MCF 10A (cell line): ENCODE measurements at places on chromosomes 11 and 22. TPM values are rescaled to one million over a fixed set of nuclear protein-coding genes. Genes with fewer than 3 reads are reported as not detected.

DNA sequence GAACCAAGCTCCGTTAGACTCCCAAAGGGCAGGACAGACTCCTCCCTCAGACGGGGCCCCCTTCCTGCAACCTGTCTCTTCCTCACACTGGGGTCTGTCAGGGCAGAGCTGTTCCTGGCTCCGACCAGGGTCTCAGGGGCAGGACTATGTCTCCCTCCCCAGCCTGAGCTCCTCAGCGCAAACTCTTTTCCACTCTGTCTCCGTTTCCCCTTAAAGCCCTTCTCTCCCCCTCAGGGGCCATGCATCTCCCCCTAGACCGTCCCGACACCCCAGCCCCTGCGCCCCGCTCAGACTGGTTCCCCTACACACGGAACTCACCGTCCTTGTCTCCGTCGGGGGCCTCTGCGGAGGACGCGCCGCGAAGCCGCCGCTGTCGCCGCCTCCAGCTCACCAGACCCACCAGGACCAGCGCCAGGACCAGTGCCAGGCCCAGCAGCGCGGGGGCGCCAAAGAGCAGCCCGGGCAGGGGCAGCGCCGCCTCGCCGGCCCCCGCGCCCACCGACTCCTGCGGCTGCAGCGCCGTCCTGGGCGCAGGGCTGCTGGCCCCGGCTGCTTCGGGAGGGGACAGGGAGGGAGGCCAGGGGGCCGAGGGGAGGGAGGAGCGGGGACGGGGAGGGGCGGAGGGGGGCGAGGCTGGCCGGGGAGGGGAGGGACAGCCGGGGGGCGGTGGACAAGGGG is 684 bp downstream of the TNFRSF13C start:
- H3K4me1 ChIP-seq = no peaks in the 10 kb centered on the region
- H3K36me3 ChIP-seq = no peaks in the 10 kb centered on the region
- no peak overlapping the region for H3K27ac ChIP-seq
- no peak overlapping the region for H3K4me3 ChIP-seq
- peaks cover 11% of the 10 kb centered on the region for H3K27me3 ChIP-seq

- no peaks in the 10 kb centered on the region for H3K36me3 ChIP-seq
- H3K27ac ChIP-seq = peak overlapping the region; percentile 65
- H3K4me3 ChIP-seq = peak overlapping the region; percentile 30
- no peaks in the 10 kb centered on the region for H3K27me3 ChIP-seq
- DNase-seq = peak; percentile 68
Measured at GRCh38 chr22:40628354-40629042, 8.0 kb downstream of the MRTFA start.

DNA sequence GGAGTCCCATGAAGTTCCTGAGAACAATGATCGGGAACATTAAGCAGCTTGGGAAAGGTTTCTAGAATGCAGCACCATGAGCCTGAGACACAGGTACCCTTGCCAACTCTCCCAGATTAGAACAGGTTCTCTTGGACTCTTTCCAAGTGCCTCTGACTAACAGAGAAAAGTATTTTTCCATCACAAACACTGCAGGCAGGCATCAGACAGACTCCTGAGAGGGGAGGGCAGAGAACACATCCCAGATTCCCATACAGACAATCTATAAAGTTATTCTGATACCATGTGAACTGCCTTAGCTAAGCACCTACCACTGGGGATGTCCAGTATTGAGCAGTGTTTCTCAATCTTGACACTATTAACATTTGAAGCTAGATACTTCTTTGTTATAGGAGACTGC is 27.3 kb downstream of the SERGEF start:
- DNase-seq = peak; percentile 91
- H3K36me3 ChIP-seq = peaks cover 12% of the 10 kb centered on the region
- H3K4me3 ChIP-seq = no peak overlapping the region
- H3K4me1 ChIP-seq = peaks cover 17% of the 10 kb centered on the region

DNA sequence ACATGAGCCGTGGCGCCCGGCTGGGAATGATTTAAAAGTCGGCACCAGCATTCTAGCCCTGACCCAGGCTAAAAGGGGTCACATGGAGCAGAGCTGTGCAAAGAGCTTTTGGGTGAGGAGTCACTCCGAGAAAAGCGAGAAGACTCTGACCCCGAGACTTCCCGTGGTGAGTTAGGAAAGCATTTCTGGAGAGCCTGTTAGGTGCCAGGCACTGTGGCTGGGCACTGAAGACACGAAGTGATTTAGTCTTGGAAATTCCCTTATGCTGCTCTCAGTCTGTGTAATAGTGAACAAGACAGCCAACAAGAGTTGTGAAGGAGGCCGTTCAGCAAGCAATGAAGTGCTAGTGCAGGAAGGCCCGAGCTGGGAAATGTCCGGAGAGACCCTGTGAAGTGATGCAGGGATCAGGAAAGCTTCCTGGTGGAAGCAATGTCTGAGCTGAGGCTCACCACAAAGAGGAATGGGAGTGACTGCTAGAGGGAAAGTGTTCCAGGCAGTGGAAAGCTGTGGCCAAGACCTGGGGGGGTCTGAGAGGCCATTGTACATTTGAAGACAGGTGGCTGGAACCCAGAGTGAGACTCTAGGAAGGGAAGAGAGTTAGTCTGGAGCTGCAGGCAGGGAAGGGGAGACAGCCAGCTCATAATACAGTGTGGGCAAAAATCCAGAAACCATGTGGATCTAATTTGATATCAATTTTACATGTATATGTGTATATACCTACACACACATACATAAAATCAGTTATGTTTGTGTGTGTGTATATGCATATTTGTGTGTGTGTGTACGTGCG is 31.6 kb downstream of the MARK2 start:
- no peak overlapping the region for H3K27ac ChIP-seq
- no peak for DNase-seq
- peaks cover 44% of the 10 kb centered on the region for H3K4me1 ChIP-seq
- H3K36me3 ChIP-seq = peaks cover 1% of the 10 kb centered on the region
- H3K4me3 ChIP-seq = no peak overlapping the region
- H3K27me3 ChIP-seq = no peaks in the 10 kb centered on the region

GRCh38 chr11:98772893-98773292 is 247.9 kb upstream of the CNTN5 start:
- H3K27ac ChIP-seq = no peak overlapping the region
- no peak for DNase-seq
- H3K27me3 ChIP-seq = peaks cover 21% of the 10 kb centered on the region
- no peak overlapping the region for H3K4me3 ChIP-seq

- peak; percentile 19 for DNase-seq
- peaks cover 16% of the 10 kb centered on the region for H3K4me1 ChIP-seq
- no peak overlapping the region for H3K4me3 ChIP-seq
- peak overlapping the region; percentile 81 for H3K27ac ChIP-seq
- H3K36me3 ChIP-seq = no peaks in the 10 kb centered on the region
Measured at GRCh38 chr11:83063073-83063754, 8.5 kb downstream of the RAB30 start.

OR5A2 gene
- not detected in 2 replicates for total RNA-seq

EEF1G gene
- 1,510 and 1,855 TPM in 2 replicates for total RNA-seq

- H3K27ac ChIP-seq = no peak overlapping the region
- H3K4me1 ChIP-seq = peaks cover 6% of the 10 kb centered on the region
Measured at GRCh38 chr22:19149047-19149883, 827 bp downstream of the GSC2 start.

EHF gene
- 0.54 and 1.1 TPM in 2 replicates for total RNA-seq

E2F8 gene
- total RNA-seq = 0.88 and 1.2 TPM in 2 replicates
